Stimulated activated CD8-positive, alpha-beta memory T cell treated with anti-CD3 and anti-CD28 coated beads, Interleukin-12 subunit alpha, Interleukin-12 subunit beta, amount 100 ng/mL, for 1 hour (primary cell): ENCODE measurements at places on chromosomes 1 and 21.

GRCh38 chr1:29549001-29549400 lies 312.7 kb downstream of the PTPRU start:
- no peak for DNase-seq

- peak; percentile 91 for DNase-seq
Measured at GRCh38 chr1:201828820-201829774, at the start of gene IPO9. TSS of gene IPO9 (plus strand) at chr1:201829157. CDS start at chr1:201829210, 53 bp downstream.

GRCh38 chr1:86061551-86061990 lies 95.0 kb downstream of the COL24A1 start:
- DNase-seq, result no peak

- DNase-seq, result no peak
Measured at GRCh38 chr1:201399352-201400126, 415 bp upstream of the LAD1 start.

DNA sequence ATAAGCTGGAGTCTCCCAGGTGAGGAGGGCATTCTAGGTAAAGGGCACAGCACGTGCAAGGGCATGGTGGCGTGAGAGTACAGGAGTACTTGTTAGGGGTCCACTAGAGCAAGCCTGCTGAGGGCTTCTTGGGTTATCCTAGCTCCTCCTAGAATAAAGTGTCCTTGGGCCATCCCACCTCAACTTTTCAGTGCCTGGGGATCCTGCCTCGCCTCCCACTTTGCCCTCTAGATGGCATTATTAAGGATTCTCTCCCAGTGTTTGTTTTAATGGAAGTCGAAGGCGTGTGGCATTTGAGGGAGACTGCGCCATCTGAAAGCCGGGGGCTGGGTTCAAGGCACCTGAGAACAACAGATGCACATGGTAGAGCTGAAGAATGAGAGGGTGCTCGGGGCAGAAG lies 74.5 kb upstream of the SELENON start:
- no peak for DNase-seq

GRCh38 chr1:232579958-232580941 lies 49.7 kb downstream of the SIPA1L2 start:
- DNase-seq, result no peak

DNA sequence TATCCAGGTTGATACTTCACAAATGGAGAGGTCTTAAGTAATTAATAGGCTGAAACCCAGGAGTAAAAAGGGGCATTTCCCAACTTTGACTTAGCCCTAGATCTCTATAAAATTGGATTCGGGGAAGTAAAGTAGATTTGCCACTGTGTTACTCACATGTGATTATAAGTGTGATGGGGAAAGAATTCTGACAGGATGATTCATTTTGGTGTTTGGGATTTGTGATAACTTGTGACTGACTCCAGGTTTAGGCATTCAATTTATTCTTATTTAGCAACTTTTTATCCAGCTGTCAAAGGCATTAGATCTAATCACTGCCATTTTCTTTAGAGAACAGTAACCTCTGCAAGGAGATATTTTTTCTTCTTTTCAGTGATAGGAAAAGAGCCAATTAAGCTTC lies 175.5 kb downstream of the ASTN1 start:
- DNase-seq, result no peak

DNA sequence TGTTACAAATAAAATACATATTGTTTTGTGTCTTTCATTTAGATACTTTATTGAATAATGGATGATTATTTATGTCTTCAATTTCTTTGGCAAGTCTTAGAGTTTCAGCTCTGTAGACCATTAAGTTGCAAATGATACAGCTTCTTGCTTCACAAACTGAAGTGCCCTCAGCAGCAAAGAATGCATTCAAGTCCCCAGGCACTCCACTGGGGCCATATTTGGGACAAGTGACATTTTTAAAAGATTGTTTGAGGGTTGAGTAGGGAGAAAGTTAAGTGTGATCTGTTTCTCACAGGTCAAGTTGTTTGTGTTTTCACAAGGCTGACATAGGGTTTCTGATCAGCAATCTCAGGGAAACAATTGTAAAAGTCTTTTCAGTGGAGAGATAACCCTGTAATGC lies 400.7 kb downstream of the PLA2G4A start:
- no peak for DNase-seq

DNA sequence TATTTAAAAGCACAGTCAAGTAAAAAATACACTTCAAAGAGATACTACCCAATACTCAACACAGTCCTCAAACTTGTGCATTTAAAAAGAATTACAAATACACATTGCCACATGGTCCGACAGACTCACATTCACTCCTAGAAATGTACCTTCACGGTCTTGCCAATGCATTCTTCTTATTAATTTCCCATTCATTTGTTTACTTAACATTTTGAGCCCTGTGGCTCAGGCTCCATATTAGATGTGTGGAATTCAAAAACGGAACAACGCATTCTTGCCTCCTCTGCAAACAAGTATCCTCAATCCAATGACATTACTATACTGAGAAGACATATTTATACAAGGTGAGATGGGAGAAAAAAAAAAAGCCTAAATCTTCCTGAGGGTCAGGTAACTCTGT lies 2.5 kb upstream of the DUSP23 start:
- no peak for DNase-seq

DNA sequence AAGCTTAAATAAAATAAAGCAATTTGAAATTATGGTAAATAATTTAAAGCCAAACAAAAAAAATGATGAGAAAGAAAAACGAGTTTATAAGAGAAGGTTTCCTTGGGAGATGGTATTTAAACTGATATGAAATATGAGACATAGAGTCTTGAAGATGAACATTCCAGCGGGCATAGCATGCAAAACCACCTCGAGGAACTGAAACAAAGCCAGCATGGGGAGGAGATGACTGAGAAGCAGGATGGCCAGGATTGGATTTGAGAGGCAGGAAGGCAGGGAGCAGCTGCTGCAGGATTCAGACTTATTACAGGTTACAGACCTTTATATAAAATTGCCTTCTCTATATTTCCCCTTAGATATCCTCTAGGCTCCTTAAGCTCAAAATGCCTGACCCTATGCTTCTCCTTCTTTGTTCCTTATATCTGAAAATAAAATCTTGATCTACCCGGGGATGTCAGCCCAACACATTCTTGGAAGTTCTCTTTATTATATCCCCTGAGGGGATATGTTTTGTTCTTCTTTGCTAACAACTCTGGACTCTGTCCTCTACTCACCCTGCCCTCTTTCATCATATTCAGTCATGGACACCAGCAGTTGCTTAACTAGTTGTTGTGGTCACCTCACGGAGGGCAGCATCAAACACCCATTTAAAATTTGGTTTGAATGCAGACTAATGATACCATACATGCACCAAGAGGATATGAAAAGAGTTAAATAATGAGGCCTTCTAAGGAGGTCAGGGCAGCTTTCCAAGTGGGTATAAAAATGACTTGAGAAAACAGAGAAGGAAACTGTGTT lies 719.1 kb upstream of the B3GALT2 start:
- no peak for DNase-seq

GRCh38 chr1:69230208-69230607 lies 337.5 kb upstream of the LRRC7 start:
- no peak for DNase-seq

DNA sequence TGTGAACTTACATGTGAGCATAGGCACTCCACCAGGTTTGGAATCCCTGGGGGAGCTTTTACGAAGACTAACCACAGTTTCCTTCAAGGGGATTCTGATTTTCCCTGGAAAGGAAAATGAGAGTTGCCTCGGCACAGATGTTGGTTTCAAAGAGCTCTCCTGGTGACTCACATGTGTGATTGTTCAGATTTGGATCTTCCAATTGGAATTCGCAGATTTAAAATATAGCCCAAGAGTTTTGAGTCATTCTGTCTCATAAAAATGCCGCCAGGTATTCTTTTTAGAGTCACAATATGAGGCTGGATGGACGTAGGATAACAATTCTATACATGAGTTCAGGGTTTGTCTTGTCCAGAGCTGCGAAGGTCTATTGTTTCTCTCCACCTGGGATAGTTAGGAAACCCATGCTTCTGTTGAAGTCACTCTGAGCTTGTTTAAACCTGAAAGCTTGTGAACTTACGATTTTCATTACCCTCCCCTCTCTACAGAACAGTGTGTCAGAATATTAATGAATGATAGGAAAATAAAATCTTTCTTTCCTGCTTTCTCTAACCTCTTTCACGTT lies 64.9 kb downstream of the TGFB2 start:
- DNase-seq, result no peak

DNA sequence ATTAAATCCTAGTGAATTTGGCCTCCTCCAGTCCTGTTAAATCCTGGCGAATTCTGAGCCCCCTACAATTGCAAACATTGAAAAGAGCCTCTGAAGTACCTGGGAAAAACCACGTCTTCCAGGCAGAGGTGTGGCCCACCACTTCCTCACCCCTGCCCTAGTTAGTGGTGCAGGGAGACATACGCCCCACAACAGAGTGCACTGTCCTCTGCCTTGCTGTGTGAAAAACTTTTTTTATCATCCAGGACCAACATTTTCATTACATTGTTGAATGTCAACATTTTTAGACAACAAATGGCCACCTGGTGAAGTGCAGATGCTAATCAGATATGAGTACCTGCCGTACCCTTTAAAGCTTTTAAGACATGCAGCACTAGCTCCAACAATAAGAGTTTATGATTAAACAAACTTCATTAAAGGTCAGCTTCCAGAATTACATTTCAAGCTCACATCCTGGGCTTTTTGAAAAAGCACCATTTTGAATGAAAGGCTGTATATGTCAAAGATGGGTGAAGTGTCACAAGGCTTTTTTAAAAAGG lies 13.6 kb upstream of the TMPRSS2 start:
- no peak for DNase-seq
